Ovary (tissue), 10 donors: ENCODE measurements at places on chromosomes 7 and 10. TPM values are rescaled to one million over a fixed set of nuclear protein-coding genes. Genes with fewer than 3 reads are reported as not detected.

TAS2R3 gene
- total RNA-seq, result 3.9 TPM

LBX1 gene
- total RNA-seq, result not detected

FXYD4 gene
- not detected for total RNA-seq

KLLN gene
- 2.0 TPM for total RNA-seq

CACNA2D1 gene
- total RNA-seq, result 25.4 TPM

SDK1 gene
- total RNA-seq, result 3.2 TPM

PTPN12 gene
- total RNA-seq, result 67.1 TPM

EBLN1 gene
- not detected for total RNA-seq

NYAP1 gene
- total RNA-seq, result 8.6 TPM

PPP3CB gene
- 52.8 TPM for total RNA-seq

CNPY4 gene
- total RNA-seq, result 28.3 TPM

WEE2 gene
- total RNA-seq, result not detected

PPP1R17 gene
- total RNA-seq, result 0.11 TPM

INMT gene
- total RNA-seq, result 153 TPM
